ENCODE measurements at places on chromosomes 3 and 15. TPM values are rescaled to one million over a fixed set of nuclear protein-coding genes. Genes with fewer than 3 reads are reported as not detected.

PEX5L gene
- total RNA-seq, result not detected

ADAMTS17 gene
- total RNA-seq, result 7.3 TPM

ITIH3 gene
- total RNA-seq, result not detected

IQCH gene
- total RNA-seq, result 2.2 TPM

SV2B gene
- total RNA-seq, result 0.08 TPM

LMAN1L gene
- 0.37 TPM for total RNA-seq

ZFAND6 gene
- 58.3 TPM for total RNA-seq

KCNAB1 gene
- total RNA-seq, result not detected

ACTC1 gene
- not detected for total RNA-seq

ADGRG7 gene
- not detected for total RNA-seq

TOP2B gene
- 139 TPM for total RNA-seq

TMF1 gene
- 55.2 TPM for total RNA-seq

CCR9 gene
- total RNA-seq, result 19.4 TPM

TFG gene
- total RNA-seq, result 45.1 TPM

SCAMP2 gene
- 100 TPM for total RNA-seq

DAPK2 gene
- total RNA-seq, result 13.4 TPM

OR5K2 gene
- total RNA-seq, result not detected

RNU5B-1 gene
- 27.2 TPM for total RNA-seq

SCN11A gene
- 0.08 TPM for total RNA-seq

LIPH gene
- not detected for total RNA-seq

ARPP19 gene
- 172 TPM for total RNA-seq

MAGEL2 gene
- not detected for total RNA-seq

EPHB3 gene
- not detected for total RNA-seq

PLA2G4B gene
- 26.0 TPM for total RNA-seq

COL6A6 gene
- total RNA-seq, result not detected

GPR62 gene
- total RNA-seq, result not detected

RFC4 gene
- total RNA-seq, result 75.2 TPM

IGSF11 gene
- total RNA-seq, result 2.4 TPM

GRK7 gene
- not detected for total RNA-seq

CDHR4 gene
- total RNA-seq, result not detected

AADACL2 gene
- total RNA-seq, result not detected

B2M gene
- total RNA-seq, result 8,493 TPM

TRPC1 gene
- 2.8 TPM for total RNA-seq
